Gastroesophageal sphincter (tissue), 4 donors: ENCODE measurements at places on chromosomes 1 and 21.

DNA sequence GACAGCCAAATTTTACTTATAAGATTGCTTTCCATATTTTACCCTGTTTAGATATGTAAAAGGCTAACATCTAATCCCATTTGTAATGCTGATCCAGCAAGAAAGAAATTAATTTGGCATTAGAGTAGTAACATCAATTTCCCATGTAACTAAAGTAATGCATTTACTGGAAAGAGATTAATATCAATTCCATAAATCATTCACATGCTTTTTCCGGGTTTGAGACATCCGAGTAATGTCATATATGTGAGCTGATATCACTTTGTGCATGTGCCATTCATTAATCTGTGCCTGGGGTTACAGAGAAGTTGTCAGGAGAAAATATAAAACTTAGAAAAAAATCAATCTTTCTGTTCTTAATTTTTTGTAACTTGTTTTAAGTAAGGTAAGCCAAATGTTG lies 206.1 kb downstream of the AGBL4 start:
- H3K4me1 ChIP-seq: no peaks in the 10 kb centered on the region
- H3K36me3 ChIP-seq: no peaks in the 10 kb centered on the region
- H3K4me3 ChIP-seq: no peak overlapping the region
- no peak overlapping the region for H3K27ac ChIP-seq
- no peaks in the 10 kb centered on the region for H3K27me3 ChIP-seq
- no peak for ATAC-seq

GRCh38 chr1:169576241-169576934 lies 9.9 kb downstream of the F5 start:
- peaks cover 7% of the 10 kb centered on the region for H3K27me3 ChIP-seq
- H3K27ac ChIP-seq: no peak overlapping the region
- no peaks in the 10 kb centered on the region for H3K36me3 ChIP-seq
- no peak overlapping the region for H3K4me3 ChIP-seq

DNA sequence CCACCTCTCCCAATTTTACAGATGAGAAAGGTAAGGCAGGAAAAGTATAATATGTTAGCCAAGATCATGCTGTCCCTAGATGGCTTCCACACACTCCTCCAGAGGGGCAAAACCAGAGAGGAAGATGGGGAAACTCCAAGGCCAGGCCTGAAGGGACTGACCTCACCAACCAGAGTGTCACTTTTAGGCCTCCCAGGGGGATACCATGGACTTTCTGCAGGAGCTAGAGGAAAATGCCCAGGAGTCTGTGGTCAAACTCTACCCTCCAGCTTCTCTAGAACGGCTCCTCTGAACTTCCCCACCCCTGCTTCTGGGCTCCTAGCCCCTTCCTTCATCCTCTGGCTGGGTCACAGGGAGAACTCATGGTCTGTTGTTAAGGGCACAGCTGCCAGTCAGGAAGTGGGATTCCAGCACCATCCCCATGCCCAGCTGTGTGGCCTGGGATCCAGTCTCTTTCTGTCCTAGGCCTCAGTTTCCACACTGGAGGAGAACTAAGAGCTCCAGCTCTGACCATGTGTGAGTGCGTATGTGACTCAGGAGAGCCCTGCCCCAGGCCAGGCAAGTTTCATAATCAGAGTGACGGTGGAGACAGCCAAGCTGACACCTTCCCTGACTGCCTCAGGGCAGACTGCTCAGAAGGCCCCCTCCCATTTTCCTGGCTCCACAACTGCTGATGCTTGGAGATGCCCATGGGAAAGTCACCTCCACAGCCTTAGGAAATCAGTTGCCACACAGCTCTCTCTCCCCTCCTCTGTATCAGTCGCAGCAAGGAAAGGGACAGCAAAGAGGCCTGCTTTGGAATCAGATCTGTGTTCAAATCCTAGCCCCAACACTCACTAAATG lies 1.9 kb downstream of the IGSF8 start:
- H3K27me3 ChIP-seq: no peaks in the 10 kb centered on the region
- peak overlapping the region; percentile 94 for H3K4me3 ChIP-seq
- peaks cover 51% of the 10 kb centered on the region for H3K4me1 ChIP-seq
- peak; percentile 28 for ATAC-seq

GRCh38 chr1:207873055-207873890 lies 37.7 kb downstream of the CD34 start:
- no peaks in the 10 kb centered on the region for H3K4me1 ChIP-seq
- H3K36me3 ChIP-seq: no peaks in the 10 kb centered on the region
- ATAC-seq: peak; percentile 51
- H3K27ac ChIP-seq: peak overlapping the region; percentile 35
- H3K27me3 ChIP-seq: no peaks in the 10 kb centered on the region

- H3K4me1 ChIP-seq: no peaks in the 10 kb centered on the region
- no peaks in the 10 kb centered on the region for H3K36me3 ChIP-seq
- peaks cover 5% of the 10 kb centered on the region for H3K27me3 ChIP-seq
- no peak for ATAC-seq
Measured at GRCh38 chr1:90192408-90192807, 197.5 kb downstream of the ZNF326 start.
